ENCODE measurements at places on chromosomes 3 and 15.

- DNase-seq = no peak
These were observed 222.0 kb downstream of the PYDC2 start for GRCh38 chr3:191682961-191683360.

DNA sequence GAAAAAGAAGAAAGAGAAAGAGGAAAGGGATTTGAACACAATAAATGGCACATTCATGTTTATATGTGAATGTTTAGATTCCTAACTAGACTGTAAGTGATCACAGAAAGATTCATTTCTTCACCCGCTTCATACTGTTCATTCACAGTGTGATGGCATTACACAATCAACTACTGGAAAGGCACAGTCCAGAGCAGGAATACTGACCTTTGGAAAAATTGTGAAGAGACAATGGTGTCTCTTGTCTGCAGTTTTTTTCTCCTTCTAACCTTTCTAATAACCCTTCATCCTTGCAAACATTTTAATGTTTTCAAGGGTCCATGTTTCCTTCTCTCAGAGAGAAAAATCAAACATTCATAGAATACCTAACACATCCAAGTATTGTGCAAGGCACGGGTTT, 180.9 kb upstream of the SOX14 start:
- DNase-seq = no peak

- no peak for DNase-seq
These were observed 70.3 kb downstream of the PHC3 start for GRCh38 chr3:170111147-170111771.

DNA sequence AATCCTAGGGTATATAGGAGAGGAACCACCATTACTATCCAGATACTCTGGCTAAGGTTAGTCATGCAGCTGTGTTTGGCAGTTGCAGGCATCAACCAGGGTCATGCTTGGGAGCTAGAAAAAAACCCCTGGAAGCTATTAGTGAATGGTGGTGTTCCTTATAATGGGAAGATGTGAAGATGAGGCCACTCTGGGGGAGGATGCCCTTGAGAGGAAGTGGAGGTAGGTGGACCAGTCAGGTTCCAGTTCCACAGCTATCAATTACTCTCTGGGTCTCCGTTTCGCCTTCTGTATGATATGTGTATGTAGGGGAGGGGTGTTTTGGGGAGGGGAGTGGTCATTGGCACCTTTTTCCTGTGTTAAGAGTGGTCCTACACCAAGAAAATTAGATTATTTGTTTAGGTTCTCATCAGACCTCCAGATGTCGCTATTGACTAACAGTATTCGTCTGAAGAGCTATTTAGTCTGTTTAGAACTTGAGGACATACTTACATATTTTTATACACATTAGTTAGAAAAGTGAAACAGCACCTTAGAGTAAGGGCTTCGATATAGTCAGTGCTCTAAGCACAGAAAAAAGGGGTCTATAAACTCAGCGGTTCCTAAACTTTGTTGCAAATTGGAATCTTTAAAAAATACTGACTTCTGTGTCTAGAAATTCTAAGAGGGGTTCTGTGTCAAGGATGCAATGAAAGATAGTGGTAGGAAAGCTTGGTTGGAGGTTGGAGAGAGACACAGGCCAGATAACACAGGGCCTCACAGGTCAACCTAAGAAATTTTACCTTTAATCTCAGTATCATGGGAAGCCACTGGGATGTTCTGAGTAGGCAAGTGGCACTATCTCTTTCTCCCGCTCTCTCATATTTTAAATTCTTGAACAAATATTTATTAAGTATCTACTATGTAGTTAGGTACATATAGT, 9.1 kb upstream of the HPS3 start:
- no peak for DNase-seq

- no peak for DNase-seq
These were observed 730 bp downstream of the ZKSCAN7 start for GRCh38 chr3:44555723-44556122.

DNA sequence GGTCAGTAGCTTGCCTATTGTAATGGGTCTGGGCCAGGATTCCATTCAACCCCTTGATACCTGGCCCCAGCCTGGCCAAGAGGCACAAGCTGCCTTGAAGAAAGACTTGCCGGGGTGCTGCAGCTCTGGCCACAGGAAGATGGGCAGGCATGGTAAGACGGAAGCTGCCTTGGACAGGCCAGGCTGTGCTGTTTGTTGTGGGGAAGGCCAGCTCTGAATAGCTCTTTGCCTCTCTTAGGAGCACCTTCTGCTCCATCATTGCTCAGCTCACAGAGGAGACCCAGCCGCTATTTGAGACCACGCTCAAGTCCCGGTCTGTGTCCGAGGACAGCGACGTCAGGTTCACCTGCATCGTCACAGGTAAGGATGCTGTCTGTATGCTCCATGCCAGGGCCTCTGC, 10.1 kb downstream of the ALPK3 start:
- DNase-seq = no peak

DNA sequence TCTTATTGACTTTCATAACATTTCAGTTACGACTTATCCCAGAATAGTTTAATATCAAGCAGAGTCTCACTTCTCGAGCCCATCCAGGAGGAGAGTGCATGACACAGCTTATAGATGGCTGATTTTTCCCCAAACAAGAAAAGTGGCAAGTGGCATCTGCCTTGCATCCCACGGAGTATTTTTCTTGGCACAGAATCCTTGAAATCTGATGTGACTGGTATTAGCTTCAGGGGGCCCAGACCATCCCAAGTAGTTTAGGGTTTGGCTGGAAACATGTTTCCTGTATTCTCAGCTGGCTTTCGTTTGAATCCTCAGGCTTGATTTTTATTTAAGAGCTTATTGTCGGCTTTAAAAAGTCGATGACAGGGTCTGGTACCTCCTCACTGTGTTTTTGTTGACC, 20.7 kb upstream of the FBXL22 start:
- DNase-seq = no peak

- no peak for DNase-seq
These were observed 77.1 kb upstream of the ATP11B start for GRCh38 chr3:182716114-182716688.

- DNase-seq = peak; percentile 70
These were observed 88.0 kb downstream of the LRRK1 start for GRCh38 chr15:101006931-101007691.

DNA sequence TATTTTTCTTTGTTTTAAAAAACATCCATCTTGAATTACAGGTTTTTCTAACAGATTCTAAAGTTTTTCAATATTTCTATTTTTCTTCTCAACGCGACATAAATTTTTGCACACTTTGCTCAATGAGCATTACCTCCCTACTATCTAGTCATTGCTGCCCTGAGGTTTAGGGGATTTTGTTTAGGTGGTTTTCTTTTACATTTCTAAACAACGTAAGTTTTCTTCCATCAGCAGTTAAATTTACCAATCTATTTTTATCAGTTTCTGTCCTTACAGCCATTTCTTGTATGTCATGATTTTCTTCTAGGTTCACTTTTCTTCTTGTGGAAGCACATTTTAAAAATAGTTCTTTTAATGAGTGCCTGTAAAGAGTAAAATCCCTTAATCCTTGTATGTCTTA, 49.2 kb upstream of the CCR2 start:
- no peak for DNase-seq

GRCh38 chr3:179147514-179147872, 664 bp upstream of the PIK3CA start:
- no peak for DNase-seq

DNA sequence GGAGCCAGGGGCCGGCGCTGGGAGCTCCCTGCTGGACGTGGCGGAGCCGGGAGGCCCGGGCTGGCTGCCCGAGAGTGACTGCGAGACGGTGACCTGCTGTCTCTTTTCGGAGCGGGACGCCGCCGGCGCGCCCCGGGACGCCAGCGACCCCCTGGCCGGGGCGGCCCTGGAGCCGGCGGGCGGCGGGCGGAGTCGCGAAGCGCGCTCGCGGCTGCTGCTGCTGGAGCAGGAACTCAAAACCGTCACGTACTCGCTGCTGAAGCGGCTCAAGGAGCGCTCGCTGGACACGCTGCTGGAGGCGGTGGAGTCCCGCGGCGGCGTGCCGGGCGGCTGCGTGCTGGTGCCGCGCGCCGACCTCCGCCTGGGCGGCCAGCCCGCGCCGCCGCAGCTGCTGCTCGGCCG, 1.5 kb downstream of the SMAD6 start:
- no peak for DNase-seq

GRCh38 chr15:72375501-72375845, 341 bp downstream of the HEXA start:
- DNase-seq = no peak

GRCh38 chr3:169400874-169401273, 262.6 kb downstream of the MECOM start:
- peak; percentile 14 for DNase-seq

DNA sequence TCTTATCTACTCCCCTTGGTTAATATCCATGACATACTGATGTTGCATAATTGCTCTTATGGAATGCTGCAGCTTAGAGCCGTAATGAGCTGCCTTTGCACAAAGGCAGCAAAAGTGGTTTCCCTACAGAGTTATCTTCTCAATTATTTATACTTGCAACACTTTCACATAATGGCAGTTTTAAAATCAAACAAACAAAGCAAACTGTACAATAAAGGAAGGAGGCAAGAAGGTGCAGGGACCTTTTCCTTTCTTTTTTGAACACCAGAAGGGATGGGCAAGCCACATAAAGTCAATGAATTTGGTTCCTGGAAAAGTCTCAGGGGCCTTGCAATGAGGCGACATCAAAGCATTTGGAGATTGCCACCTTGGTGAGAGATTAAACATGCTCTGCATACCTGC, 188.0 kb downstream of the MEIS2 start:
- no peak for DNase-seq

GRCh38 chr3:161305095-161305991, 66.0 kb downstream of the SPTSSB start:
- no peak for DNase-seq

DNA sequence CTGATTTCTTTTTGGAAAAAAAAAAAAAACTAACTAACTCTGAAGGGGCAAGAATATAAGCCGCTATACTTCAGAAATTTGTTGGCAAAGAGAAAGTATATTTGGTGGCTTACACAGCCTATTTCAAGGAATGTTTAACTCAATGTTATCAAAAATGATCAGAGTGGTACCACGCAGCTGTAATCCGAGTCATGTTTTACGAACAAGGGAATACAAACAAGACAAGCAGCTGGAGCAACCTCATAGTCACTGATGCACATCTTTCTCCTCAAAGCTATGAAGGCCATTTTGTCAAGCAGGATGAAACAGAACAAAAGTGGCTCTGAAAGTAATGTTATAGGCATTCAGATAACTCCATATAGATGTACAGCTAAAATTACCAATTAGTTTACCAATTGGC, 81.2 kb downstream of the SCAPER start:
- DNase-seq = no peak

DNA sequence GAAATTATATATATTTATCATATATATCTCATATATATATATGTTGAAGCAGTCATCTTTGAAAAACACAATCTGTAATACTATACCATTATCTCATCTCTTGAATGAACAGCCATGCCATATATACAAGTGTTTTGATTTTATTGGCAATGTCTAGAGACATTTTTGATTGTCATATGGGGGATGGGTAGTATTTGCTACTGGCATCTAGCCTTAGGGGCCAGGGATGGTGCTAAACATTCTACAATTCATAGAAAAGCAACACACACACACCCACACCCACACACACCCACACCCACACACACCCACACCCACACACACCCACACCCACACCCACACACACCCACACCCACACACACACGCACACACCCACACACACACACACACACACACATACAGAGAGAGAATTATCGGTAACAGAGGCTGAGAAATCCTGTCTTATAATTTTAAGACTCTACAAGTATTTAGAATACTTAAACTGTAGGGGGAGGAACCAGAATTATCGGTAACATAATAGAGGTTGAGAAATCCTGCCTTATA, 11.1 kb upstream of the PIK3R4 start:
- no peak for DNase-seq

DNA sequence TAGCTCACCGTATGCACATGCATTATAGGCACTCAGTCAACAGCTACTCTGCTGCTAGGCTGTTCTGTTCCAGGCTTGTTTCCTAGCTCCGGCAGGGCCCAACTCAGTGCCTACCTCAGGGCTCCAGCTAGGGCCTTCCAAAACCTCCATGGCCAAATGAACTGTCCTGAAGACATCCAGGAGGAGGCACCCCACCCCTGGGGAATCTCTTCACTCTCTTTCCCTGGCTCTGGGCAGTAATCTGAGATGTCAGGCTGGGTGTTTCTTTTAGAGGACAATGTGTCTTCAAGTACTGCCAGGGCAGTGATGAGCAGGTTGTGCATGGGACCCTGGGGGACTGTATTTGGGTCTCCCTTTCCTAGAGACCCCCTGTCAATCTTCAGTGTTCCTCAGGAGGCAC, 38.3 kb upstream of the TPM1 start:
- DNase-seq = no peak

DNA sequence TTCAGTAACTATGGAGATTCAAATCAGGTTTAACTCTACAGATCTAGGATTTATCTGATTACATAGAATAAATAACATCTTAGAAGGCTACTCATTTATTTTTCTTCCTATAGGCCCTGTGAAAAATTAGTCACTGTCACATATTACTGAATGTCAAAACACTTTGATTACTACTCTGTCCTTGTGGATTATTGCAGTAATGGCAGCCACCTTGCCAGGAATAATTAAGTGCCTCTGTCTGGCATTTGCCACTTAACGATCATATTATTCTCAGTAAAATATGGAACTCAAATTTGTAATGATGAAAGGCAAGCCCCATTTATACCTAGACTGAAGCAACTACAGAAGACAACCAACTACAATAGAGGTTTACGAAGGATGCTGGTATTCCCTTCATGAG, 596.3 kb upstream of the ARPP21 start:
- DNase-seq = no peak

Data from CMK (cell line).